ENCODE measurements at places on chromosomes 2 and 18. TPM values are rescaled to one million over a fixed set of nuclear protein-coding genes. Genes with fewer than 3 reads are reported as not detected.

DNA sequence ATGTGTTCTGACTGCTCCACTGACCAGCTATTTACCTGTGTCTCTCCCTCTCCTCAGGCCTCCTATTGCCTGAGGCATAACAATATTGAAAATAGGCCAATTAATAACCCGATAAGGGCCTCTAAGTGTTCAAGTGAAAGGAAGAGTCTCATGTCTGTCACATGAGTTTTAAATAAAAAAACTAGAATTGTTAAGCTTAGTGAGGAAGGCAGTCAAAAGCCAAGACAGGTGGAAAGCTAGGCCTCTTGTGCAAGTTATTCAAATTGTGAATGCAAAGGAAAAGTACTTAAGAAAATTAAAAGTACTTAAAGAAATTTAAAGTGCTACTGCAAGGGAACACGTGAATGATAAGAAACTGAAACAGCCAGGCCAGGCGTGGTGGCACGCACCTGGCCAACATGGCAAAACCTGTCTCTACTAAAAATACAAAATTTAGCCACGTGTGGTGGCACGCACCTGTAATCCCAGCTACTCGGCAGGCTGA lies 44.9 kb upstream of the TAF4B start:
- DNase-seq: no peak

The SOCS6 gene
- total RNA-seq: 0.92 TPM

The MEIS1 gene
- not detected for total RNA-seq

The TEKT4 gene
- not detected for total RNA-seq

The AMER3 gene
- total RNA-seq: not detected
